ENCODE measurements at places on chromosomes 7 and 10. TPM values are rescaled to one million over a fixed set of nuclear protein-coding genes. Genes with fewer than 3 reads are reported as not detected.

PNLIP gene
- total RNA-seq = not detected

TRIM50 gene
- not detected for total RNA-seq

DUSP5 gene
- total RNA-seq = 0.89 TPM

BAIAP2L1 gene
- 3.0 TPM for total RNA-seq

COL28A1 gene
- total RNA-seq = 0.32 TPM

ITIH5 gene
- 0.30 TPM for total RNA-seq

TACR2 gene
- total RNA-seq = under 0.01 TPM

ADAP1 gene
- 8.1 TPM for total RNA-seq

FZD8 gene
- 25.2 TPM for total RNA-seq

SGCE gene
- 40.4 TPM for total RNA-seq

MEOX2 gene
- total RNA-seq = not detected

PDIA4 gene
- total RNA-seq = 617 TPM

ACHE gene
- total RNA-seq = 0.30 TPM

C7orf33 gene
- total RNA-seq = not detected

CFAP70 gene
- total RNA-seq = 0.97 TPM

DGKI gene
- 15.5 TPM for total RNA-seq

TMEM248 gene
- total RNA-seq = 79.8 TPM

CPXM2 gene
- total RNA-seq = 6.8 TPM

SFRP5 gene
- not detected for total RNA-seq

ZNF503 gene
- 7.7 TPM for total RNA-seq

CCDC136 gene
- total RNA-seq = 11.4 TPM

SH3PXD2A gene
- 77.4 TPM for total RNA-seq

SPDYE3 gene
- total RNA-seq = not detected

TCAF2 gene
- 2.4 TPM for total RNA-seq

MYO1G gene
- total RNA-seq = 0.05 TPM

TBX20 gene
- 8.6 TPM for total RNA-seq

PALD1 gene
- 0.14 TPM for total RNA-seq
